Left cardiac atrium (tissue), 4 donors: ENCODE measurements at places on chromosomes 13 and 19. TPM values are rescaled to one million over a fixed set of nuclear protein-coding genes. Genes with fewer than 3 reads are reported as not detected.

The TNFSF9 gene
- total RNA-seq: 0.71 TPM

The CYP4F12 gene
- 5.7 TPM for total RNA-seq

The PALM3 gene
- total RNA-seq: 0.50 TPM

The OBI1 gene
- total RNA-seq: 8.4 TPM

The ICAM4 gene
- 0.85 TPM for total RNA-seq
